ENCODE measurements at places on chromosomes 3 and 15. TPM values are rescaled to one million over a fixed set of nuclear protein-coding genes. Genes with fewer than 3 reads are reported as not detected.

The FGD5 gene
- not detected for total RNA-seq

DNA sequence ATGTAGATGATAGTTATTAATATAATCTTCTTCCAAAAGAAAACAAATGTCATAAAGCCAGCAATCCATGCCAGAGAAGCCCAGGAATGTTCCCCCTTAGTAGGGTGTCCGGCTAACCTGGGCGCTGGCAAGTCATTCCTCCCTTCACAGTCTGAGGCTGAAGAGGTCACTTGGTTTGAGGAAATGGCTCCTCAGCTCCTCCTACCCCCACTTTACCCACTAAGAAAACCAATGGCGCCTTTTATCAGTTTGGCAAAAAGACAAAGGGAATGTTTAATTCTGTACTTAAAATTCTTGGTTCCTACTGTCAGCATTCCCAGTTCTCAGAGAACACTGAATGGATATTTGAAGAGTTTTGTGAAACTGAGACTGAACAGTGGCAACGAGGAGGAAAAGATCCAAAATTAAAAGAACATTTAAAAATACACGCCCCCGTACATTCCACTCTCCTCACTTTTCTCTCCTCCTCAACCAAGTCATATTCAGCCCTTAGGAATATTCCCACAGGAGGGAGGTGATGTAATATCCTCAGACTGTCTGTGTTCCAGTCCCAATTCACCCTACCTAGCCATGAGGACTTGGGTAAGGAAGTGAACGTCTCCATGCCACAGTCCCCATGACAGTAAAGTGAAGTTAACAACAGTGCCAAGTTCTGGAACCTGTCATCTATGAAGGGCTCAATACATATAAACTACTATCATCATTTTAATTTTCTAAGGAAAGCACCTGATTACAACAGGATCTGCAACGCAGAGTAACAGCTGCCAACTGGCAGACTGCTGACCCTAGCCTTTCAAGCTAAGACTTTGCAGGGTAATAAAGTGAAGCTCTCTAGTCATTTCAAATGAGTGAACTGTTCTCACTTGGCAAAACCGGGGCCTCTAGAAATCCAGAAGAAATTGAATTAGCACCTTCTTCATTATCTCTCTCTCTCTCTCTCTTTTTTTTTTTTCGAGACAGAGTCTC is 234.5 kb upstream of the ICE2 start:
- no peaks in the 10 kb centered on the region for H3K36me3 ChIP-seq
- no peak for DNase-seq
- no peak overlapping the region for H3K4me3 ChIP-seq
- peaks cover 24% of the 10 kb centered on the region for H3K4me1 ChIP-seq

- no peaks in the 10 kb centered on the region for H3K36me3 ChIP-seq
- no peak overlapping the region for H3K4me3 ChIP-seq
- no peaks in the 10 kb centered on the region for H3K4me1 ChIP-seq
- no peak for DNase-seq
- H3K27me3 ChIP-seq = no peaks in the 10 kb centered on the region
Measured at GRCh38 chr15:57092252-57092651, 173.8 kb downstream of the TCF12 start.

GRCh38 chr3:99997293-99997692 is 117.0 kb downstream of the FILIP1L start:
- no peak overlapping the region for H3K4me3 ChIP-seq
- no peak for DNase-seq
- no peak overlapping the region for H3K27ac ChIP-seq
- no peaks in the 10 kb centered on the region for H3K36me3 ChIP-seq
